NCI-H748 treated with DMSO at 0.1 percent for 48 hours (cell line): ENCODE measurements at places on chromosomes 4 and X.

- peak; percentile 22 for DNase-seq
These were observed 1.4 kb downstream of the PAQR3 start for GRCh38 chr4:78937837-78938236.

- peak; percentile 19 for DNase-seq
These were observed 8.1 kb upstream of the GPR119 start for GRCh38 chrX:130393451-130394074.

- DNase-seq: no peak
These were observed 10.1 kb downstream of the AMOT start for GRCh38 chrX:112830540-112830939.

DNA sequence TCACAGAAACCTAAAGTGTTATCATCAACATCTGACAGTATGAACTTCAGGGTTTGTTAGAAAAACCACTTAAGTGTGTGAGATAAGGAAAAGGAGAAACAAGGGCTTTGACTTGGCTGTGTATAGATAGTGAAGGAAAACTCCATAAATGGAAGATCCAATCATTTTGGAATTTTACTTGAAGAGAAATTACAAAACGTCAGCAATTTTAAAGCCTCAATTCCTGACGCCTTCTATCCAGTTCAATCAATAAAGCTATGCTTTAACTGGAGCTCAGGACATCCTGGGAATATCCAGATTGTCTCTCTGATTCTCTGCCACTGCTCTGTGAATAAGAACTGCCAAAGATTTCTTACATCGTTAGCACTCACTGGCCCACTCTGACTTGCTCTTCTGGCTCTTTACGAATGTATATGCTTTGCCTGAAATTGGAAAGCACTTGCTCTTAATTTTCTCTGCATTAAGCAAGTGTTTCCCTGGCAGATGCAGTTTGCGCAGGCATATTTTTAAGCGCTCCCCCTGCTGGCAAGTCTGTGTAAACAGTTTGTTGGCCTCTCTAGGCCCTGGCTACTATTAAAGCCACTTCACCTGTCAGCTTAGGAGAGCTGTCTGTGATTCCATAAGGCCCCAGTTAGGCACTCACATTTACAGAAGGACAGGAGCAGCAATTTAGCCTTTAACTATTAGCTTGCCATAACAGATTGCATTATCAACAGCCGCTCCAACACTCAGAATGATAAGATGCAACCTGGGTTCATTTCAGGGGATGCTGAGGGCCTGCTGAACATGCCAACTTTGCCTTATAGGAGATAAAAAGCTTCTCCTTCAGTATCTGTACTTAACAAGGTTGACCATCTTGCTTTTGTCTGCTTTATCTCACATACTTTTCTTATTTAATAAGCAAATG lies 251.4 kb upstream of the DDX53 start:
- peak; percentile 49 for DNase-seq

DNA sequence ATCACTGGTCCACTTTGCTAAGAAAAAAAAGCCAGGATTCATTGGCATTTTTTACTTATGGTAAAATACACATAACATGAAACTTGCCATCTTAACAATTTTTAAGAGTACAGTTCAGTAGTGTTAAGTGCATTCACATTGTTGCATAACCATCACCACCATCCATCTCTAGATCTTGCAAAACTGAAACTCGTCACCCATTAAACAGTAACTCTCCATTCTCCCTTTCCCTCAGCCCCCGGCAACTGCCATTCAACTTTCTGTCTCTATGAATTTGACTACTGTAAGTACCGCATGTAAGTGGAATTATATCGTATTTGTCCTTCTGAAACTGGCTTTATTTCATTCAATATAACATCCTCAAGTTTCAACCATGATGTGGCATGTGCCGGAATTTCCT lies 56.3 kb upstream of the LNX1 start:
- DNase-seq: no peak

- DNase-seq: no peak
These were observed at the start of gene DOK7 for GRCh38 chr4:3462790-3463415. Gene DOK7 (plus strand): TSS chr4:3463306. CDS start chr4:3463376, 70 bp downstream.

GRCh38 chr4:110501826-110502225 lies 25.9 kb downstream of the ENPEP start:
- DNase-seq: no peak

- no peak for DNase-seq
These were observed 157.0 kb downstream of the SHROOM3 start for GRCh38 chr4:76591992-76592391.

DNA sequence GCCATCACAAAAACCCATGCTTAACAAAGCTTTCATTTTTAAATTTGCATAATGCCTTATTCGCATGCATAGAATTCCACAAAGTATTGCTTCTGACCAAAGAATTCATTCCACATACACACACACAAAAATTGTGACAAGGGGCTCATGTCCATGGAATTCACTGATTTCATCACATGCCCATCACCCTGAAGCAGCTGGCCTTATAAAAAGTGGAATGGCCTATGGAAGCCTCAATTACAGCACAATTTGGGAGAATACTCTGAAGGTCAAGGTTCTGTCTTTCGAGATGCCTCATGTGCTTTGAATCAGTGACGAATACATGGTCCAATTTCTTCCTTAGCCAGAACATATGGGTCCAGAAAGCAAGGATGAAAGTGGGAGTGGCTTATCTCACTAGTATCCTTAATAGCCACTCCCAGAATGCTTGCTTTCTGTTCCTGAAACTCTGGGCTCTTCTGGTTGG lies 165.7 kb downstream of the KDR start:
- no peak for DNase-seq

DNA sequence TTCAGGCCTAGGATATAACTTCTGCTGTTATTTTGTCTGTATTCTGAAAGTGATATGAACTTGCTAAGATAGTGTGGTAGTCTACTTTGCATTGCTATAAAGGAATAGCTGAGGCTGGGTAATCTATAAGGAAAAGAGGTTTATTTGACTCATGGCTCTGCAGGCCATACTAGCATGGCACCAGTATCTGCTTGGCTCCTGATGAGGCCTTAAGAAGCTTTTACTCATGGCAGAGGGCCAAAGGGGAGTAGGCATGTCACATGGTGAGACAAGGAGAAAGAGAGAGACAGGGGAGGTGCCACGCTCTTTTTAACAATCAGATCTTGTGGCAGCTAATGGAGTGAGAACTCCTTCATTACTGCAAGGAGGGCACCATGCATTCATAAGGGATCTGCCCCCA lies 247.3 kb downstream of the GPAT3 start:
- DNase-seq: no peak

GRCh38 chrX:133961046-133961445 lies 24.3 kb downstream of the GPC3 start:
- DNase-seq: no peak
